Naive thymus-derived CD4-positive, alpha-beta T cell (primary cell): ENCODE measurements at places on chromosomes 2 and 18. TPM values are rescaled to one million over a fixed set of nuclear protein-coding genes. Genes with fewer than 3 reads are reported as not detected.

The MAP2 gene
- total RNA-seq, result not detected

The GCG gene
- total RNA-seq, result not detected

The CDKL4 gene
- not detected for total RNA-seq

The ASB3 gene
- 27.2 TPM for total RNA-seq

The KIF5C gene
- total RNA-seq, result 3.6 TPM

The FOXD4L1 gene
- 0.16 TPM for total RNA-seq

The KCNJ3 gene
- total RNA-seq, result not detected

The GREB1L gene
- not detected in 2 replicates for total RNA-seq

The GPAT2 gene
- total RNA-seq, result 3.7 TPM

The IL36B gene
- total RNA-seq, result not detected in 2 replicates

The NRP2 gene
- 2.2 TPM for total RNA-seq

The SS18 gene
- total RNA-seq, result 53.6 TPM

The TMEM185B gene
- total RNA-seq, result 20.0 TPM

The GDF7 gene
- total RNA-seq, result not detected

The TMEM150A gene
- total RNA-seq, result 6.8 TPM

The FBLN7 gene
- 34.0 TPM for total RNA-seq

The SPATS2L gene
- 4.1 TPM for total RNA-seq

The POTEI gene
- not detected for total RNA-seq

The RAMP1 gene
- not detected for total RNA-seq

The NFATC1 gene
- total RNA-seq, result 53.4 TPM

The IGFBP5 gene
- not detected for total RNA-seq
